T-helper 2 cell treated with Interferon-gamma antibody and Interleukin-4, amounts not matched to agents 5 μg/mL and 100 μg/mL, for 36 hours (primary cell): ENCODE measurements at places on chromosomes 6 and 20.

DNA sequence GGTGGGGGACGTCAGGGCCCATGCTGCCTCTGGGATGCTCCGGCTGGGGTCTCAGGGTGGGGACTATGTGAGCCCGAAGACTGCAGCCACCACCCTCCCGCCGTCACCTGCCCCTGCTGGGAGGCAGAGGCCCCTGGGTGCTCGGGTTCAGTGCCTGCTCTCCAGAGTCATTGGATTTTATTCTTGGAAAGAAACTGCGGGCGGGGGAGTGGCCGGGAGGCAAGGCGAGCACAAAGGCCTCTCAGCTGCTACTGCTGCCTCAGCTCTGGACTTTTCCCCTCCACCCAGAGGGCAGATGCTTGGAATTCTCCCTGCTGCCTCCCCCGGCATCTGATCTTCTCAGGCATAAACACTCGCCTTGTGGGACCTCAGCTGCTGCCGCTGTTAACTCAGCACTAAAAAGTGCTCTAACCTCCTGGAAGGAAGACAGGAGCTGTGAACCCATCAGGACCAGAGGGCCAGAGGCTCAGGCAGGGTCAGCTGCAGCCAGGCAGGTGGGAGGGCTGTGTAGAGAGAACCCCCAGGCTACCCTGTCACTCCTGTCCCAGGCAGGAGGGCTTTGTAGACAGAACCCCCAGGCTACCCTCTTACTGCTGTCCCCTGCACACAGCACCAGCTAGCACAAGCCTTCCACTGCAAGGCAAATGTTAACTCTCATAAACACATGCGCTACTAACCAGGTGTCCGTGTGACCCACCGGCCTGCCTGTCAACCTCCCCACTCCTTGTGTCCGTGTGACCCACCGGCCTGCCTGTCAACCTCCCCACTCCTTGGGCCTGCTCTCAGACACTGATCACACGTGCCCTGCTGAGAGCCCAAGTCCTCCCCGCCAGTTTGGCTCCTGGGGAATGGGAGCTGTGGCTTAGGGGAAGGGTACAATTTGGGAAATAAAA is 9.4 kb upstream of the FRMD1 start:
- DNase-seq = no peak

GRCh38 chr6:169014211-169015197 is 239.1 kb downstream of the THBS2 start:
- no peak for DNase-seq

GRCh38 chr6:35181308-35181932 is 32.3 kb upstream of the SCUBE3 start:
- DNase-seq = no peak

DNA sequence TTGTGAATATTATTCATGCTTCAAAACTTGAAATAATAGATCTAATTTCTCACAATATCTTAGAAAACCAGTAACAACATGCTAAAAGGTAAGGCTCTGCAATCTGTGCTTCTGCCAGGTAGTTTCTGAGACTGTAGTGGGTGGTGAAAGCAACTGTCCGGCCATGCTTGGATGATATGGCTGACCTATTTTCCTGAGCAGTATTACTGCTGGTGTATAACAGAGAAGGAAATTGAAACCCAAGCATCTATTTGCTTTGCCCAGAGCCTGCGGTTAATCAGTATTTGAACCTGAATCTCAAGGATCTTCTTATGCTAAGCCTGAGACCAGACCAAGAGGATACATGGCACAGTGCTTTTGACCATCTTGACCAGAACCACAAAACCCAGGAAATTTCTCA is 563.8 kb downstream of the COL12A1 start:
- DNase-seq = no peak

- DNase-seq = no peak
These were observed 279.2 kb downstream of the SOX4 start for GRCh38 chr6:21872749-21873148.

GRCh38 chr6:82364087-82365015 is 734 bp downstream of the TPBG start:
- DNase-seq = no peak

DNA sequence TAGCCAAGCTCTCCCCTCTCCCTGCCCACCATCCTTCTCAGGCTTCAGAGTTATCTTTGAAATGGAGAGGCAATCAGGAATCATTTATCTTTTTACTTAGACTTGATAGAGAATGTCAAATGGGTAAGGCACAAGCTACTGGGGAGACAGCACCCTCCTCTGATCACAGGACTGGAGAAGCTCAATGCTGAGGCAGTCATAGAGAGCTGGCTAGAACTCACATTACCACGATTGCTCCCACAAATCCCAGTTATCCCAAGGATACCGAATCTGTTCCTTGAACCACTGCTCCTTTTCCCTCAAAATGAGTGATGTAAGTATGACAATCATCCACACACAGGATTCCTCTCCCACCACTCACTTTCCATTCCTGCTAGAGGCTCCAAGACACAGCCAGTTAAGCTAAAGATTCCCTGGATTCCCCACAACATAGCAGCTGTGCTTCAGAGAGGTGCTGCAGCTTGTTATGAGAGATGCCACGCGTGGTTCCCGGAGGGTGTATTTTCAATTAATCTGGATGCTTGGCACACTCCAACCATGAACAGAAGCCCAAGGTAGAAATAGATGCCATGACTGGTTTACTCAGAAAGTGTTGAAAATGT is 96.2 kb upstream of the VGLL2 start:
- no peak for DNase-seq

GRCh38 chr6:121460170-121460569 is 24.7 kb downstream of the GJA1 start:
- no peak for DNase-seq

GRCh38 chr6:1667012-1667804 is 57.5 kb downstream of the FOXC1 start:
- DNase-seq = no peak

DNA sequence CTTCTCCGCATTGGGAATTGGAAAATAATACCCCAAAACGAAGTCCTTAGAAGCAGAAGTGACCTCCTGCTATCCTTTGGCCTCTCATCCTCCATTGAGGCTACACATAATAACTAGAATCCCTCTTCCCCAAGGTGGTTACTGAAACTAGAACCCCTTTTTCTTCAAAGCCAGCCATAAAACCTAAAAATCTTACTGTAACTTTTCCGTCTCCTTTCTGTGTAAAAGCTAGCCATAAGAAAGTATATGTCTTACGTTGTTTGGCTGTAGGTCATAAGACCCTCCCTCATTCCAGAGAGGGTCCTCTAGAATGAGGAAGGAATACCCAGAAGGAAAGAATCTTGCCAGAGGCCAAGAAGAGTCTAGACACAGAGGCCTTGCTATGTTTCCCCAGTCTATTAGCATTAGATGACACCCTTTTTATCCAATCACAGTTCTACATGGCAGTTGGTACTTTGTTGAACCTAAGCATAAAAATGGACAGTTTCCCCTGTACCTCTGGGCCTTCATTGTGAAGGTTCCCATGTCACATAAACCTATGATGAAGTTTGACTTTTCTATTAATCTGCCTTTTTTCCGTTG is 133.9 kb upstream of the BTN3A2 start:
- DNase-seq = no peak

DNA sequence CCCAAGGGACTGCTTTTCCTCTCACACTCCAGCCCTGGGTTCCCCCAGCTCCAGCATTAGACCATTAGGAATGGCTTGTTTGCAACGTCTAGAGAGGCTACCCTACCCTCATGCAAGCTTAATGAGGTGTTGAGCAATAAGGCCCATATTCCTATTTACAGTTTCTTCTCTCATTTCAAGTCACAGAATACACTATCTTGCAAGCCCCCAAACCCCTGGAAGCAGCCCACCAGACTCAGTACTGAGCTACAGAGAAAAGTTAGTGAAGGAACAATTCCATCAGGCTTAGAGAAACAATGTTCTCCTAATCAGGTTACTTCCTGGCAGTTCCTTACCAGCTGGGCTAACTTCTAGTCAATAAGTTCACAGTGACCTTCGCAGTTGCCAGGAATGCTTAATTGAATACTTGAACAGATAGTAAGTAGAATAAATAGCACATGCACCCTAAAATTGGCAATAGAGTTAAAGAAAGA is 606.5 kb upstream of the NOX3 start:
- DNase-seq = no peak

DNA sequence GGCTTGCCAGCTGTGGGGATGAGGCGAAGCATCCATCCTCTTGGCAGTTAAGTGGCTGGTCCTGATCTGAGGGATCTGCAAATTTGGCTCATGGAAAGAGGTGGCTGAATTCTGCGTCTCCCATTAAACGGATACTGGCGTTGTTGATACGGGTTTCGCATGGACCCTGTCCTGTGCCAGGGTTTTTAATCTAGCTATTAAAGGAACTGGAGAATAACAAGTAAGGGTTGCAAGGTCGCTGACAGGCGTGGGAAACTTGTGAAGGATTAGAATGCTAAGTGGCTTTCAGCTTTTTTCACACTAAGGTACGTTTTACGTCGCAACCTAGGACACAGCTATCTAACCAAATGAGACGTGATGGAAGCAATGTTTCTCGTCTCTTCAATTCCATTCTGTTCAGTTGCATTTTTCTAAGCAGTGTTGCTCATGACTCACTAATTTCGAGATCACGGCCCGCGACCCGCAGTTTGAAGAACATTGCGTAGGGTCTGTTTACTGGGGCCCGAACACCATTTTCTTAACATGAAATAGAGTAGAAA is 852 bp downstream of the GMNN start:
- no peak for DNase-seq

DNA sequence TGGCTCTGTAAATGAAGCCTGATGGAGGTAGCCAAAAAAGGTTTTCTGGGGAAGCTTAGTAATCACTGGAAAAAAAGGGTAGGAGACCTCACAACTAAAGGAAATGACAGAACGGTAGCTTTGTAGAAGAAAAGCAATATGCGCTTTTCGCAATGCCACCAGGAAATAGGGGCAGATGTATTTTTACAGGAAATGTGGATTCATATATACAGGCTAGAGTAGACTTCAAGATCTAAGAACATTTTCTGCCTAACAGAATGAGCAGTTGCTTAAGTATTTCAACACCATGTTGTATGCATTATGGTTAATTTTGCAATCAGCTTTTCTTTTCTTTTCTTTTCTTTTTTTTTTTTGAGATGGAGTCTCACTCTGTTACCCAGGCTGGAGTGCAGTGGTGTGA is 219.6 kb downstream of the CD83 start:
- no peak for DNase-seq

DNA sequence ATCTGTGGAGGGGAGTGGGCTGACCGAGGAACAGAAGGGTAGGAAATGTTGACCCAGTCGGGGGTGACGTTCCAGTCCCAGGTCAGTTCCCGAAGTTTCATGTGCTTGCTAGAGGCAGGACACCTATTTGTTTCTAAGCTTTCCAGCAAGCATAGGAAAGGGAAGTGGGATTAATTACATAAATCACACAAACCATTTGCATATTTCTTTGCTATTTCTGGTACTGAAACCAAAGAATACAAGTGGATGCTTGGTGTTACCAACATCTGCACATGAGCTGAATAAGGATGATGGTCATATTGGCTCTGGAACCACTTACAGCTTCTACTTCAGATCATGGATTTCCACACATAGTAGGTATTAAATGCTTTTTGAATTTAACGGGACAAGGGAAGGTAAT is 546.5 kb downstream of the PRKN start:
- no peak for DNase-seq

GRCh38 chr6:157985378-157986155 is 3.9 kb downstream of the SYNJ2 start:
- no peak for DNase-seq

GRCh38 chr6:112504621-112505020 is 157.5 kb downstream of the RFPL4B start:
- no peak for DNase-seq

DNA sequence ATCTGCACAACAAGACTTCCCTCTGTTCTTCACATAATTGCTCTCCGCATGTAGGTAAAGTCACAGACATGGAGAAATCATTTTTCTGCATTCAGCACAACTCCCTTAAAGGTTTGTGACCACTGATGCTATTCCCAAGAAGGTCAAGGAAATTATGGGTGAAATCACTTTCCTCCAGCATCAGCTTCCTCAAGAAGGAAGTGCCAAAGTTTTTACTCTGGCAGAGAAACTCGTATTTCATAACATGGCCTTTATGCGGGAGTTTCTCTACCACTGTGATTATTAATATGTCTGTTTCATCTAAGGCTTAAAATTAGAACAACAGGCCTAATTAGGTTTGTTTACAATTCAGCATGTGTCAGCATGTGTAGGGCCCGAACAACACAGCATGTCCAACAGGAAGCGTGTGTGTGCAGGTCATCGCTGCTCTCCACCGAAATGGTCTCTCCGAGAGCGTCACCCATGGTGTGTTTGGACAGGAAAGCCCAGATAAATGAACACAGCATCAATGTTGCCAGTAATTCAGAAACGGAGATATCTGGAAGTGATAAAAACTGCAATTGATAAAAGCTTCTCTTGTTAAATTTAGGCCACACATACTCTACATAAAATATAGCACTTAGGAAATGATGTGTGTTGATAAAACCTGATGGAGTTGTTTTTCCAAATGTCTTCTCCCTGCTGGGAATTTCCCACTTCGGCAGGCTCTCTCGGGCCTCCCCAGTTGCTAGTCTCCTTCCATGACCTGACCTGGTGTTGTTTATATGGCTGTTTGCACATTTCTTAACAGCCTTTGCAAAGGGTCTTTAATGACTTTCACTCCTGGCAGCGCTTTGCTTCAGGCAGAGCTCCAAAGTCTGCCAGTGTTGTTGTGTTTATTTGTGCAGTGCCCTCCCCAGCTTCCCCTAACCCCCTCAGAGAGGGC is 265.1 kb upstream of the CEP162 start:
- no peak for DNase-seq

- DNase-seq = no peak
These were observed 42.4 kb upstream of the PLN start for GRCh38 chr6:118505656-118506055.

DNA sequence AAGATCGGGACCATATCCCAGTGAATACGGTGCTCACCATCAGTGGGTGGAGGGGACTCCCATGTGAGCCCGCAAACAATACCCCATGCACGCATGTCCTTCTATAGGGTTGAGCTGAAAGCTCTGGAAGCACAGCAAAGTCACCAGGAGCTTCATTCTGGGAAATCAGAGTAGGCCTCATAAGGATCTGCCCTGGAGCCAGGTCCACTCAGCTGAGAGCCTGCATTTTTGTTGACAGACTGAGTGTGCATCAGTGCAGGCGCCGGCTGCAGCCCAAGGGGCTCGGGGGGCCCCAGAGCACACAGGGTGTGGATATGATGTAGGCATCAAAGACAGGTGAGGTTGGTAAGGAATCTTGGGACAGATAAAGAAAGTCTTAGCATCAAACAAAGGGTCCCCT is 79.8 kb upstream of the CD93 start:
- no peak for DNase-seq

DNA sequence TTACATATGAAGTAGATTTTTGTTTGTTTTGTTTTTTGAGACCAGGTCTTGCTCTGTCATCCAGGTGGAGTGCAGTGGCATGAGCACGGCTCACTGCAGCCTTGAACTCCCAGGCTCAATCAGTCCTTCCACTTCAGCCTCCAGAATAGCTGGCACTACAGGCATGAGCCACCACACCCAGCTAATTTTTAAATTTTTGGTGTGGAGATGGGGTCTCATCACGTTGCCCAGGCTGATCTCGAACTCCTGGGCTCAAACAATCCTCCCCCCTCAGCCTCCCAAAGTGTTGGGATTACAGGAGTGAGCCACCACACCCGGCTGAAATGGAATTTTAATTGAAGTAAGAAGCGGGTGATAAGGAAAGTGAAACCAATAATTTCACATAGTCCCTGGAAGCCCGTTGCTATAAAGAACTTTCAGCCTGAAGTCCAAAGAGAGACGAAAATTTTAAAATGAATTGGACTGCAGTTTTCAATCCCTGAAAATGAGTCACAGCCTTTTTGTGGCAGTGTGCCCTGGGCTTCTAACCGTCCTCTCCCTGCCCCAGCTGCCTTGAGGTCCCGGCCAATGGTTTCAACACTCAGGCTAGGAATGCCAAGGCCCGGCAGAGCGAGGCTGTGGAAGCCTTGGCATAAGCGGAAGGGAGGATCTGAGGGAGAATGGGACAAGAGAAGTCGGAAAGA is 757 bp downstream of the RAET1E start:
- no peak for DNase-seq
